ENCODE measurements at places on chromosomes 7 and 10.
A peak's percentile ranks its signal among the peaks of the same experiment; 100 is the strongest.

- no peak for DNase-seq
Observed at GRCh38 chr10:121422096-121422495, 176.1 kb downstream of the FGFR2 start.

GRCh38 chr7:50369143-50370026, 64.9 kb downstream of the IKZF1 start:
- peak; percentile 36 for DNase-seq

DNA sequence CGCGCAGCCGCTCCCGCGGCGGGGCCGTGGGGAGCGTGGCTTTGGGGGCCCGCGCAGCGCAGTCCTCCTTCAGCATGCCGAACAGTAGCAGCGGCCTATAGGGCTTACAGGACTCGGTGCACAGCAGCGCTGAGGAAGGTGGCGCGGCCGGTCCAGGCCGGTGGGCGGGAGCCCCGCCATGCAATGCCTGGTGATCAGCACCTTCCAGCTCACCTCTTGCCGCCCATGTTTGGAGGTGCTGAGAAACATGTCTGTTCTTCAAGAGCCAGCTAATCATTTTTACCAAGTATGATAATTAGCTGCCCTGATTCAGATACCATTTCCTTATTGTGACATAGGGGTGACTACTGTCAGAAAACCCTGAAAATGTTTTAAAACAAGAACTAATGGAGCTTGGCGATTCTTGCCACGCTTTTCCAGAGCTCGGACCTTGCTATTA, 33.5 kb upstream of the SFTPD start:
- DNase-seq: no peak

GRCh38 chr10:114631666-114632417, 26.2 kb downstream of the ABLIM1 start:
- DNase-seq: no peak

GRCh38 chr7:55776196-55776595, 86.4 kb downstream of the SEPTIN14 start:
- no peak for DNase-seq

DNA sequence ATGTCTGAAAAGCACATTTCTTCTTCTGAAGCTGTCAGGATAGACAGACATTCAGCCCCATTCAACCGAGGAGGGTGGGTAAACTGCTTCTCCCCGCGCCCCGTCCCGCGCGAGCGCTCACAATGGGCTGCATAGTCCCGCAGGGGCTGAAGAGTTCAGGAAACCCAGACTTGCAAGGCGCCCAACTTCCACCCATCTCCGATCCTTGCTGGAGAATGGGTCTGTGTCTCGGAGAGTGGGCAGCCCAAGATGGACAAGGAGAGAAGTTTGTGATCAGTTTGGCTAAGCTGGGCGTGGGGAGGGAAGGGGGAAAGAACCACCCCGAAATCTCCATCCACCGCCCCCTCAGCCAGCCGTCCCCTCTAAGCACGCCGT, 686 bp downstream of the AASS start:
- DNase-seq: no peak

Measured in KG1 (cell line).